ENCODE measurements at places on chromosomes 13 and 19.
A peak's percentile ranks its signal among the peaks of the same experiment; 100 is the strongest.

GRCh38 chr13:70585109-70585508 is 476.9 kb upstream of the KLHL1 start:
- no peak for DNase-seq

DNA sequence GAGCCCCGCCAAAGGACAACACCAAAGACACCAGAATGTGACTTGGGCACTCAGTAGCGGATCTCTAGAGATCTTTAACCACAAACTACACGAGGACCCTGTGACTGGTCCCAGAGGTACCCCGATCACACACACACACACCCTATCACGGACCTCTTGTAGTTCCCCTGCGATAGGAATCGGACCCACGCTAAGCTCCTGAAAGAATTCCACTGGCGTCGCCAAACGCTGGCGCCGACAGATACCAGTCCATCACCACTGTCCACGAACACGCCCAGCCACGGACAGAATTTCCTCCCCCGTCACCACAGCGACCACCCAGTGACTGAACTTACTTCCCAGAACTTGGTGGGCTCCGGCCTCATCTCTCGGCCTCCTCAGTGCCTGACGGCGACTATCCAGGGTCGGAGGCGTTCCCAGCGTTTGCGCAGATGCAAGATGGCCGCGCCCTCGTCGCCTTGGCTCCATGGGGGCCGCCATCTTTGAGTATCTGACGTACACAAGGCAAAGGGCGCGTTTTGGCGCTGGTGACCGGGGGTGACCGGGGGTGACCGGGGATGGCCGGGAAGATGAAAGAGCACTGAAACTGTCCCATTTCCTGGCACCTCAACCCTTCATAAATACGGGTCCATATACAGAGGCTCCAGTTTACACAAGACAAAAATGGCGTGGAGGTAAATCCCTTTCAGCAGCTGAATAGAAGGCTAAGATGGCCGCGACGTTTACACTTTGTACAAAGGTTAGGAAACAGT is at the start of gene ZNF615:
Gene ZNF615 (minus strand): TSS at position 406 of the 752 bp plus-strand sequence. CDS start 4,500 bp downstream, outside the sequence.
- DNase-seq = peak; percentile 83

DNA sequence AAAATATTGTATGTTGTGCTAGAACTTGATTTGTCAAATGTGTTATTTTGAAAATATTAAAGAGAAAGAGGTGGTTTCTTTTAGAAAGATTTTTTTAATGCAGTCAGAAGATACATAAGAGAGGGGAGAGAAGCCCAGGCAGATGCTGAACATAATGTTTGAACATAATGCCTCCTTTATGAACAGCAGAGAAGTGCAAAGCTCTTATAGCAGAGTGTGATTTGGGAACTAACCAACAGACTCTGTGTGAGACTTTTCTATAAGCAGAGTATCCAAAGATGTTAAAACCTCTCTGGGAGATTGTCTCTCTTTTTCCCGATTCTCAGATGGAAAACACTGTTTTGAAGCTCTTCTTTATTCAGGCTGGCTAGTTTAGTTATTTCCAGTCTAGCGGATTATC is 1274.1 kb upstream of the SPRY2 start:
- no peak for DNase-seq

DNA sequence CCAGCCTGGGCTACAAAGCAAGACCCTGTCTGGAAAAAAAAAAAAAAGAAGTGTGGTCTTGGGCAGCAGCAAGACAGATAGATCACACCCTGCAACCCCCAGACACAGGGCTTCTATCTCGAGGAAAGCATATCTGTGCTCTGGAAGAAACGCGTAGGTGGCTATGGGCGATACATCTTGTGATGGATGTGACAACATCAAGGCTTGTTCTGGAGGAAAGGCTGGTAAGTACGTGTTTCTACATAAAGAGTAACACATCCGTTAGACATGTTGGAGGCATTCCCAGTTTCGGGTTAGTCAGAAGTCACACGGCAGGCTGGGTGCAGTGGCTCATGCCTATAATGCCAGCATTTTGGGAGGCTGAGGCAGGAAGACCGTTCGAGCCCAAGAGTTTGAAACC is 6.6 kb upstream of the DHDH start:
- no peak for DNase-seq

DNA sequence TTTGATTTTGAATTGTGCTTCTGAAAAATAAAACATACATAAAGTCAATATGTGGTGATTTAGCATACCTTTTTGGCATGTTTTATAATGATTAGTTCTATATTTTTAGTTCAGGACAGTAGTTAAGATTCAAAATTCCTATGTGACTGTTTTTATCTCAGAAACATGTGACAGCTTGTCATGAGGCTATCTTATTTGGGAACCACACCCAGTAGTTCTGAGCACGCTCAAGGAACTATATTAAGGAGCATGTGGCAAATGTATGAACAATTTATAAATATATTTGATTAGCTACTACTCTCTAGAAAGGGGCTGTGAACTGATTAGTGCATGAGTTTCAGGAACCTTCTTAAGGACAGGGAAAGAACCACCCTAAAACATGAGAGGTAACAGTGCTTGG is 38.8 kb downstream of the FGF9 start:
- DNase-seq = no peak

GRCh38 chr19:43594081-43594697 is 1.7 kb downstream of the IRGQ start:
- no peak for DNase-seq

DNA sequence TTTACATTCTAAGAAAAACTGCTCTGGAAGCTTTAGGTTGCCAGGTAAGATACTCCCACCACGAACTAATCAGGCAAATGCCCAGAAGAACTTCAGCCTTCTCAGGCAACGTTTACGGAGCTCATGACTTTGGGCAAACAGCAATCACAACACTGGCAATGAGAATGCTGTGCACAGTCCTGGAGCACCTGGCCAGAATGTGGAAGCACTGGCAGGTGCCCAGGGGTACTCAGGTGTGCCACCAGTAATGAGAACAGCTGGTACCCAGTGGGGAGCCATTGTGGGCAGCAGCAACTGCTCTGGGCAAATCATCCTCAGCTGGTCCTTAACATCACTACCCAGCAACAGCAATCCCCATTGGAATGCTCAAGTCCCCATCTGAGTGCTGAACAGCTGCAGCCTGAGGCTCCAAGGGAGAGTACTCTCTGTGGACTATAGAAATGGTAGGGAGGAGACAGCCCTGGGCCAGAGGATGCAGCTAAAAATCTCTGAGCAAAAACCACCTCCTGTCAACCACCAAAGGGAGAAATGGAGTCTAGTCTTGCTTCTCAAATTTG is 210.0 kb downstream of the FOXO1 start:
- DNase-seq = no peak

- peak; percentile 10 for DNase-seq
Observed at GRCh38 chr13:93004919-93005318, 221.7 kb upstream of the GPC6 start.

DNA sequence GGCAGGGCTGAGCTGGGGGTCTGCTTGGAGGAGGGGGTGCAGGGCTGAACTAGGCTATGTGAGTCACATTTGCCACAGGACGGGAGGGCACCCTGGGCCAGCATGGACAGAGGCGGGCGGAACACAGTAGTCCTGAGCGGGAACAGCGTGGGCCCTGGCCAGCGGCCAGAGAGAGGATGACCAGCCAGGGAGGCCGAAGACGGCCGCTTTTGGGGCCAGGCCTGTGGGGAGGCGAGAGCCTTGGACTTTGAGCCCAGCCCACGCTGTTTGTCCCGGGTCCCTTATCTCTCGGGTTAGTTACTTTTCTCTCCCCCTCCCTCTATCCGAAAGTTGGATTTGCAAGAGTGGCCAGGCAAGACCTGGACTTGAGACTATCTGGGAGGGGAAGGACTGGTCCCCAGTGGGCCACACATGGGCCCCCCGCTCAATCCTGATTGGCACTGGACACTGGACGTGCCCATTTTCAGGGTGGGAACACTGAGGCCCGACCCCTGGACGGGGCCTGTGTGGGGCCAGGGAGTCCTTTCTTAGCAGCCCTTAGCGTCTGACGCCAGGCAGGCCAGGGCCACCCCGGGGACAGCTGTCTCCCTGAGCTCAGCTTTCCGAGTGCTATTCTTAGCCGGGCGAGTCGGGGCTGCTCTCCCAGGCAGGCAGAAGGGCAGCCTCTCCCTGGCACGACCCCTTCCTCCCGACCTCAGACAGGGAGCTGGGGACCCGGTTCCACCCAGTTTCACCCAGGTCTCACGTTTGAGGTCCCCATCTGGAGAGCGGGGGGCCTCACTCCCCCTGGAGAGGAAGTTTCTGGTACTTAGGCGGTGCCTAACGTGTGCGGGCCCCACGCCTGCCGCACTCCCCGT is 833 bp downstream of the GAMT start:
- DNase-seq = peak; percentile 24

DNA sequence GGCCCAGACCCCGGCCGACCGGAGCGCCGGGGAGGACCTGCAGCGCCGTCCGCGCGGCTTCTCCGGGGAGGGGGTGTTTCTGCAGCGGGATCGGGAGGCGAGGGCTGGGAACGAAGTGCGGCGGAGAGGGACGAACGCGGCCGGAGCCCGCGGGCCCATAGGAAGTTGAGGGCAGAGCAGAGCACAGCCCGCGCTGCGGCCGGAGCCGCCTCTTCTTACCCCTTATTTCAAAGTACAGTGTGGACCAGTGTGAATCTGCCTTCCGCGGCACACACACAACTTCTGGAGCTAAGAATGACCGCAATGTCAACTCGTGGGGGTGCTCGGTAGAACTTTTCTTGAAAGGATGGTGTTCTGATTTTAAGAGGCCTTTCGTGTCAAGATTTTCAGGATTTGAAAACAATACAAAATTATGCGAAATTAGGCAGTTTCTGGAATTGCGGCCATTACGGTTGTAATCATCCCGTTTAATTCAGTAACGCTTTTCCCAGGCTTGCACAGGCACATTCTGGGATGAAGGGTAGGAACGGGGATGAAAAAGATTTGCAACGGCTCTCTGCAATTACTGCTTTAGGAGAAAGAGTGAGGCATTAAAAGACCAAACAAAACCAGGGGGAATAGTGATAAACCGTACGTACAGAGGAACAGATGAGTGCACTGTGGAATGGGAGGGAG is 821 bp downstream of the TDRD3 start:
- peak; percentile 48 for DNase-seq
